ENCODE measurements at places on chromosomes 16 and 17. TPM values are rescaled to one million over a fixed set of nuclear protein-coding genes. Genes with fewer than 3 reads are reported as not detected.

- DNase-seq, result no peak
These were observed 210.0 kb upstream of the DYNLRB2 start for GRCh38 chr16:80330803-80331202.

GRCh38 chr17:38663964-38664644 is 10.7 kb downstream of the EPOP start:
- no peak for DNase-seq

- no peak for DNase-seq
These were observed 2.1 kb downstream of the GSE1 start for GRCh38 chr16:85615014-85615851.

GRCh38 chr16:80007231-80007630 is 406.7 kb upstream of the MAF start:
- DNase-seq, result no peak

DNA sequence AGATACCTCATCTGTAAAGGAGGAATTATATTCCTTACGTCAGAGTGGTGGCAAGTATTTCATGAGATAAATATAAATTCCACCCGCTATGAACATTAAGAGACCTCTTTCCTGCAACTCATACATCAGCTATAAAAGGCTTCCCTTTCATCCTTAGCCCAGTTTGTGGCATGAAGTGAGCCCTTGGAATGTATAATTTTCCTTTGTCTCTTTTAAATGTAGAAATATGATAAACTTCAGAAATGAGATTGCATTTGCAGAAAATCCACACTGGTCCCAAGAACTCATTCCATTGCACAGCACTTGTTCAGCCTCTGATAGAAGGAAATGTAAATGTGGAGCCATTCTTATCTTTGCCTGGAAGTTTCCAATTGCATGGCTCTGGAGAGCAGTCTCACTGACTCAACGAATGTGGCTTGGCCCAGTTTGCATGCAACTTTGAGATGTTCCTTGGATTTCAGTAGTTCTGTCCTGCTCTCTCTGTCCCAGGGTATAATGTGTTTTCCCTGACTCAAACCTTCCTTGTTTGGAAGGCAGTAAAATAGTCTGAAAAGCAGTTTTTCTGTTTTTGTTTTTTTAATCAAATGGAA is 746.4 kb downstream of the CDH11 start:
- no peak for DNase-seq

- DNase-seq, result no peak
These were observed 9.4 kb upstream of the NPTX1 start for GRCh38 chr17:80485846-80486245.

GRCh38 chr17:12089809-12090384 is 69.2 kb downstream of the MAP2K4 start:
- DNase-seq, result no peak

Gene IL32
- 55.4 TPM for total RNA-seq

- DNase-seq, result no peak
These were observed 16.8 kb upstream of the MT4 start for GRCh38 chr16:56547949-56548567.

- no peak for DNase-seq
These were observed 8.7 kb downstream of the RAP1GAP2 start for GRCh38 chr17:2804912-2805311.

DNA sequence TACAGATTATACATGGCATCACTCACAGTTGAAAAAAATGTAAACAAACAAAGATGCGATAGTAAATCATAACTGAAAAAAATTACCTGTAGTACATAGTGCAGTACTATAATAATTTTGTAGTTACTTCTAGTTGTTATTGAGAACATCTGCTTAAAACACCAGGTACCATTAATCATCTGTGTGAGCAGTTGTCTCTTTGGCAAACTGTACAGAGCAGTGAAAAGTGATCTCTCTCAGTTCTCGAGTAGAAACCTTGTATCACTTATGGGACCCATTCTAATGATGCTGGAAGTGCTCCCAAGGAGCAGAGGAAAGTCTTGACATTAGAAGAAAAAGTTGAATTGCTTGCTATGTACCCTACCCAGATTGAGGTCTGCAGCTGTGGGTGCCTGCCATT is 8.9 kb upstream of the TENT4B start:
- DNase-seq, result no peak

Gene GSDMA
- 0.68 TPM for total RNA-seq

Gene PIRT
- total RNA-seq, result not detected

GRCh38 chr16:12951976-12952375 is 50.6 kb downstream of the SHISA9 start:
- no peak for DNase-seq

Gene CLEC18B
- not detected for total RNA-seq

- DNase-seq, result no peak
These were observed 286.2 kb downstream of the FOXL1 start for GRCh38 chr16:86864586-86864985.

DNA sequence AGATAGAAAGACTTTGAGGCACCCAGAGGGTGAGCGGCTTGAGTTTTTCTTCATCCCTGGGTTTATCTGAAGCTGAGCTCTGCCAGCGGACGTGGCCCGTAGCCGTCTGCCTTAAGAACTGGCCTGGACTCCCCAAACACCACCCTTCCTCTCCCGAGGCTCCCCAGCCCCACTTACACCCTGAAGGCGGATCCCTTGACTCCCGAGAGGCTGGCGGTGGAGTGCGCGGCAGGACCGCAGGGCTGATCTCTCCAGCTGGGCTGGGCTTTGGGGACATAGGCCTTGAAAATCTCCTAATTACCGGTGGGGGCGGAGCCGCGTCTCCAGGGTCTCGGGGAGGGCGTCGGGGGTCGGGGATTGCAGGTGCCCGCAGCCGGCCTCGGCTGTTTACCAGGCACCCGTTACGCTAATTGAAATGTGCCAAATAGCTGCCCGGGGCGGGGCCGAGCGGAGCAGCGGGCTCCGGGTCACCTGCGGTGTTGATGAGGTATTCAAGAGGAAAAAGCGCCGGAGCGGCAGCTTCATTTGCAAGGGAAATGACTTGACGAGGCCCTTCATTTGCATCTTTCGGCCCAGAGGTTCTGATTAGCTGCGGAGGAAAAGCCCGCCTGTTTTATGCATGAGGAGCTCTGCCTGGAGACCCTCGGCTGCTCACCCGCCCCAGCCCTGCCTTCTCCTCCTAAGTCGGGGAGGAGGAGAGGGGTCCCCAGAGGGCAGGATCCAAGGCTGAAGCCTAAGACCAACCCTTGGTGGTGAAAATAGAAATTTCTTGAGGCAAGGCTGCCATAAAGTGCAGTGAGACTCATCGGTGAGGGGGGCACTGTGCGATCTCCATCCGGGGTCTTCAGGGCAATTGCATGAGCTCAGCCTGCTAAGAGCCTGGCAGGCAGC is 100.7 kb downstream of the MGAT5B start:
- no peak for DNase-seq

- no peak for DNase-seq
These were observed 23.9 kb downstream of the NFAT5 start for GRCh38 chr16:69589434-69590269.

Gene CD300H
- not detected for total RNA-seq

DNA sequence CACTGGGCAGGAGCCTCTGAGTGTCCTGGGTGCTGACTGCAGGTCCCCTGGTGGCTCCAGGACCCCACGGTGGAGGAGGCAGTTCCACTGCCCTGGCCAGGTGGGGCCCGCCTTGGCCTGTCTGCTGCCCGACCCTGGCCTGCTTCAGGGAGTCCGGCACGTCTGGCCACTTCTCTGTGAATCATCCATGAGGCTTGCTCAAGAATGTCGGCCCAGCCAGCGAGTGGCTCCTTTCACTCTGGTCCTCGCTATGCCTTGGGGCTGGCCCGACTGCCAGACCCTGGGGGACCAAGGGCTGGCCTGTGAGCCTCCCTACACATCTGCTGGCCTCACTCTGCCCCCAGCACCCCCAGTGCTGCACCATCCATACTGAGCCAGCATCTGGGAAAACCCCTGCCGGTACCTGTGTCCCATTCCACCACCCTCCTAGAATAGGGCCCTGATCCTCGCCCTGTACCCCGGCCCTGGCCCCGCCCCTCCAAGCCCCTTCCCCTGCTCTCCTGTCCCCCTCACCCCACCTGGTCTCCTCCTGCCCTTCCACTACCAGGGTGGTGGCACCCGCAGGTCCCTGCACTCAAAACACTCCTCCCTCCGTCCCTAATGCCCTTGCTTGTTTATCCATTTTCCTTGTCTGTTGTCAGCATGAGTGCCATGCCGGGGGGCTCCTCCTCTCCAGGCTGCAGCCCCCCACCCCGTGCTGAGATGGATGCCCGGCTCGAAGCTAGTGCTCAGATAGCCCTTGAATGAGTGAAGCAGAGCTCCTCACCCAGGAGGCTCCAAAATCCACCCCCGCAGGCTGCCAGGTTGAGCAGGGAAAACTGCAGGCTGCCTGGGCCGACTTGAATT is 35.5 kb downstream of the ADCY7 start:
- no peak for DNase-seq

Gene SYNRG
- total RNA-seq, result 28.6 TPM

- no peak for DNase-seq
These were observed 18.3 kb downstream of the TEKT3 start for GRCh38 chr17:15323131-15323530.

- no peak for DNase-seq
These were observed 5.7 kb upstream of the FN3K start for GRCh38 chr17:82729479-82730260.

- DNase-seq, result no peak
These were observed 4.9 kb downstream of the MYH1 start for GRCh38 chr17:10513299-10514067.

- DNase-seq, result no peak
These were observed 29.0 kb downstream of the SRL start for GRCh38 chr16:4212934-4213296.

GRCh38 chr17:34675605-34676004 is 96.2 kb downstream of the TMEM132E start:
- DNase-seq, result no peak

- no peak for DNase-seq
These were observed 10.1 kb upstream of the TANGO6 start for GRCh38 chr16:68833251-68833650.

GRCh38 chr17:33981711-33982601 is 273.1 kb upstream of the CCL2 start:
- DNase-seq, result no peak

GRCh38 chr17:61131585-61131984 is 268.1 kb upstream of the TBX2 start:
- no peak for DNase-seq

GRCh38 chr16:55370762-55371482 is 46.9 kb downstream of the IRX6 start:
- peak; percentile 13 for DNase-seq

DNA sequence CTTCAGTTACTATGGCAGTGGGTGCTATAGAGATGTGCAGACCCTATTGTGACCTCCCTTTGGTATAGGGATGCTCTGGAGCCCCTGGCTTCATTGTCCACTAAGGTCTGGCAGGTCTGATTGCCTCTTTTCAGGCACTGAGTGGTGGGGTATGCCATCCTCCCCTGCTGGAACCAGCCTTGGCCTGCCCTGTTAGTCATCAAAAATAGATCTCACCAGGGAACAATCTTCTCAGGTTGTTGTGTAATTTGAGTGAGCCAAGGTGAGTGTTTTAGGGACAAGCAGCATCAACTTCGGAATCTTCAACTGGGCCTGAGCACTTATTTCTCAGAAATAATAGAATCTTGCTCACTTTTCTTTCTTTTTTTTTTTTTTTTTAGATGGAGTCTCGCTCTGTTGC is 19.6 kb downstream of the HMOX2 start:
- no peak for DNase-seq

Gene SPATA32
- not detected for total RNA-seq

DNA sequence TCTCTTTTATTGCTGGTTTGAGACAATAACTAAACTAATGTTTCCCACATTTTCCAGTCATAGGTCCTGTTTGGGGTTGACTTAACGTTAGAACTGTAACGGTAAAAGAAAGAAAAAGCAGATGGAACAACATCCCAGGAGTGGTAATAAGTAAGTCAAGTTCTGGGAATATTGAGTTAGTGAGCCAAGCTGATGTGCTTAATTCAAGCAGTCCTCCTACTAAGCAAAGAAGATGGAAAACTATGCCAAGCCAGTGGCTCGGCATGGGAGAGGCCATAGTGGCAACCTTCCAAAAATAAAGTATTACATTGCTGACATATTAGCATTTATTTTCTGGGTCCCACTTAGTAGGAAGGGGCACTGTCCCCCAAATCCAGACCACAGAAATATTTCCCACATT is 161.7 kb upstream of the CDH5 start:
- no peak for DNase-seq

Gene AANAT
- not detected for total RNA-seq

Gene CCDC144A
- 36.3 TPM for total RNA-seq

DNA sequence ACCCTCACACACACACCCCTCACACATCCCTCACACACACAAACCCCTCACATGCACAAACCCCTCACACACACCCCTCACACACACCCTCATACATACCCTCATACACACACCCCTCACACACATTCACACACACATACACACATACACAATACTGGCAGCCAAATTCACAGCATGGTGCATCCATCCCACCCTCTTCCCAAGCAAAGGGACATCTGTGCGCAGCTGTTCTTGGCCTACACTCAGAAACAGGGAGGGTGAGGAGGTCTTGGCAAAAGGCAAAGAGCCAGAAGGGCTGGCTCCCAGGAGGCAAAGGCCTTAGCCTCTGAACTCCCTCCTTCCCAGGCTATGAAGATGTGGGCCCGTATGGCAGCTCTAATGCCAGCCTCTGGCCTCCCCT is 23.4 kb downstream of the C17orf67 start:
- DNase-seq, result no peak

Gene PRAC1
- not detected for total RNA-seq

DNA sequence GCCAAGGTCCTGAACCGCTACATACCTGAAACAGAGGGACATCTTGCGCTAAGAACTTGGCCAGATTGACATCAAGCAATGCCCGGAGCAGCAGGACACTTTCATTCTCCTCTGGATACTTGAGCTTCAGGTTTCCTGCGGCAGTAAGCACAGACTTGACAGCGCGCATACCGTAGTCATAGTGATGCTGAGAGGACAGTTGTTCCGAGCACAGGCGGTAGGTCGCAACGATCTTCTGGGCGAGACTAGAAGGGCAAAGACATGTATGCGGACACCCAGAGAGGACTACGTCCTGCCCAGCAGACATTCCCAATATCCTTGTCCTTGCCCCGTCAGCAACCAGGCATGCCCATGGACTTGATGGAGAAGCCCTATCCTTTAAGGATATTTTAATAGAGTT is 112.9 kb downstream of the DNAH3 start:
- no peak for DNase-seq

DNA sequence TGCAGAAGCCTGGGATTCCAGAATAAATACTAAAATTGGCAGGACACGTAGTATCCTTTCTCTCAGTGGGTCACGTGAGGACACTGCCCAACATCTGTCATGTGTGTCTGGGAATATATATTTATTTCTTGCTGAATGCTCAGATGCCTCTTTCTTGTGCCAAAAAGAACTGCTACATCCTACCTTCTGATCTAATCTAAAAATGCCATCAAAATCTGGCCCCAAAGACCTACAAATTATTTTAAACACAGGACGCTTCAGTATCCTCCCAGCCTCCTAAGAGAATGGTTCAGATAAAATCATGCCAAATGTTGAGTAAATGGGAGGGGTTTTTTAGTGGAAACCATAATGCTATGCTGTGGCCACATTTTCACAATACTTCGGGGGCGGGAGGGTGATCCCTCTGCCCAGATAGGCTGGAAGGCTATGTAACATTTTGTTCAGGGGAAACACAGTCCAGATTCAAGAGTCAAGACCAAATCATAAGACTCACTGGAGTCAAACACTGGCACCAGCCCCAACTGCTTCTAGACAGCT is 22.9 kb upstream of the CORO6 start:
- DNase-seq, result peak; percentile 51
